ENCODE measurements at places on chromosomes 7 and 10.
A peak's percentile ranks its signal among the peaks of the same experiment; 100 is the strongest.

DNA sequence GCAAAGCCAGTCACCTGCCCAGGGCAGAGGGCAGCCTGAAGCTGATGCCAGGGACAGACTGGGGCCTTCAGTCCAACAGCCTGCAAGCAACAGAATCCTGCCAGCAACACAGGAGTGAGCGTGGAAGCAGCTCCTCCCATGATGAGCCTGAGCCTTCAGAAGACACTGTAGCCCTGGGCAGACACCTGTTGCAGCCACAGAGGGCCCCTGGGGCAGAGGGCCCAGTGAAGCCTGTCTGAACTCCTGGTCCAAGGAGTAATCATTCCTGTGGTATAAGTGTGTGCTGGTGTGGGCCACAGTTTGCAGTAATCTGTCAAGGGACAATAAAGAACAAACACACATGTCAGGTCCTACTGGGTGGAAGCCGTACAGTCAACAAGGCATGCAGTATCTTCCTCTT is 2.9 kb upstream of the PFKP start:
- DNase-seq = no peak

DNA sequence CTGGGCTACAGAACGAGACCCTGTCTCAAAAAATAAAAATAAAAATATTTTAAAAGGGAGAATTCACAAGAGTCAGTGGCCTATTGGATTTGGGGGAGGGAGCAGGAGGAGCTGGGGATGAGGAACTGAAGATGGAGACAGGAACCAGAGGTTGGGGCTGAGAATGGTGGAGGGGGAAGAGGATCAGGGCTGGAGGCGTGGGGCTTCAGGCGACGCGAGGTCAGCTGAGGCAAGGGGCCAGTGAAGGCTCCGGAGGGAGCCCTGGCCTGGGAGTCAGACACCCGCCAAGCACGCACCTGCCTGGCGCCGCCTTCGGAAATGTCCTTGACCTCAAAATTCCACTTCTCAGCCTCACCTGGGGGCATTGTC is 671 bp upstream of the CLEC2L start:
- DNase-seq = no peak

DNA sequence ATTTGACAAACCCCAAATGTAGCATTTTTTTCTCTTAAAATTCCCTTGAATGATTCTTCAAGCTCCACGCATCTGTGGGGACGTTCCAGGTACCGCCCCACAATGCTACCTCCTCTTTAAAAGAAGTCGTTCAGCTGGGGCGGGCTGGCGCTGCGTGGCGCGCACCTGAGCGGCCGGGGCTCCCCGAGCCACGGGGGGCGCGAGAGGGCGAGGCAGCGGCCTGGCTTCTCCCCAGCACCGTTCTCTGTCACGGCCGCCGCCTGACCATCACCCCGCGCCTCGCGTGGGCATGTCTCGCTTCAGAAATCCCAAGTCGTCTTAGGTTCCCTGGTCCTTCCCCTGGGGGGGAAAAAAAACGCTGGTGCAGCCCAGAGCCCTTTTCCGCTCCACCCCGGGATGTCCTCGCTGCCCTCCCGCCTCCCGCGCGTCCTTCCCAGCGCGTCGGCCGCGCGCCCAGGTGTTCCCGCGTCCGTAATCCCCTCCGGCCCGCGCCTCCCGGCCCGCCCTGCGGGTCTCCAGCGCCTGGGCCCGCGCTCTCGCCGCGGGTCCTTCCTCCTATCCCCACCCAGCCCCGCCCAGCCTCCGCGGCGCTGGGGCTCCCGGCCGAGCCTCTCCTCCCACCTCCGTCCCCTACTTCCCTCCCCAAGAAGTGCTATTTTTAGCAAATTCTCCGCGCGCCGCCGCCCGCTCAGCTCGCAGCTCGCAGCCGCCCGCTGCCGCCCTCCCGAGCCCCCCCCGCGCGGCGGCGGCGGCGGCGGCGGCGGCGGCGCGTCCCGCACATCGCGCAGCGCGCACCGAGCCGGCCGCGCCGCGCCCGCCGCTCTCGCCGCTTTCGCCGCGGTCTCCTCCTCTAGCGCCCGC is 58.7 kb upstream of the PRPS1L1 start:
- DNase-seq = peak; percentile 47

DNA sequence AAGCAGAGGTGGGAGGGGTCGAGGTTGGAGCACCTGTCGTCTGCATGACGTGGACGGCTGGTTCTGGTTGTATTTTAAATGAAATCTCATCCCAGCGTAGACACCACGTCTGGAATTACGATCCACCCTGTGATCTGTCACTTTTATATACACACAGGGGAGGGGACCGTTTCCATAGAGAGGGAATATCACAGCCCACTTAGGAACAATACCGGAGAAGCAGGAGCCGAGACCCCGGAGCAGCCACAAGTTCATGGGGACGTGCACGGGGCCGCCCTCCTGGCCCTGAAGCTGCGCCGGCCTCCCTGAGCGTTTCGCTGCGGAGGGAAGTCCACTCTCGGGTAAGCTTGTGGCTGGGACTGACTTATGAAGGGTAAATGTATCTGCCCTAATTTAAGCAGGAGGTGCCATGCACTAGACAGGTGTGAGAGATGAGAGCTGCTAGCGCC is at the start of gene UCN3:
UCN3 (plus strand) TSS at position 77 of the 449 bp plus-strand sequence. CDS start 8,755 bp downstream, outside the sequence.
- DNase-seq = no peak

DNA sequence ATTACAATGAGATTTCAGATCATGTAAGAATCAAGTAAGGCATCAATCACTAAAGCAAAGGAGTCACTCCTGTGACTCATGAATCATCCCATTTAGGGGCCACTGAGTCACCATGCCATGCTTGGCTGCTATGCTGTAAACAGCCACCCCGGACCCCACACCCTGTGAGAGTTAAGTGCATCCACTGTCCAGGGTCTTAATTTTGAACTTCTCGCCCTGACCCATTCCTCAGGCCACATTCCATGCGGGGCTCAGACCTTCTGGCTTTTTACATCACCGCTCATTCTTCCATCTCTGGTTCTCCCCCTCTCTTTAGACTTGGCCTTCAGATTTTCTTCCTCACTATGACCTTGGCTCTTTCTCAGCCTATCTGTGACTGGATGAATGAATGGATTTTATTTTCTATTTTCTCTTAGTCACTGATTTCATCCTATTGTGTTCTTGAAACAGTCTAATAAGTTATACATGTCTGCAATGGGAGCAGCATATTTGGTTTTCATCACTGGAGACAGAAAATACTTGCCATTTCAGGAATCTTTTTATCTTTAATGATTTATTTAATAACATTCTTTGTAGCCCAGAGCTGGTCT is 239.6 kb downstream of the SKIDA1 start:
- no peak for DNase-seq

Measured in H9 (cell line).